ENCODE measurements at places on chromosomes 12 and 14. TPM values are rescaled to one million over a fixed set of nuclear protein-coding genes. Genes with fewer than 3 reads are reported as not detected.
A peak's percentile ranks its signal among the peaks of the same experiment; 100 is the strongest.

SLC25A47 gene
- not detected for total RNA-seq

GRCh38 chr14:91225025-91225424 is 19.5 kb downstream of the GPR68 start:
- no peak overlapping the region for H3K4me3 ChIP-seq
- H3K4me1 ChIP-seq, result peaks cover 89% of the 10 kb centered on the region
- no peak overlapping the region for H3K27ac ChIP-seq
- no peak for DNase-seq
- no peaks in the 10 kb centered on the region for H3K27me3 ChIP-seq
- peaks cover 42% of the 10 kb centered on the region for H3K36me3 ChIP-seq

GPR162 gene
- total RNA-seq, result not detected

GRCh38 chr12:93379326-93379980 is 1.7 kb downstream of the NUDT4 start:
- H3K36me3 ChIP-seq, result peaks cover 11% of the 10 kb centered on the region
- no peak for DNase-seq
- H3K27me3 ChIP-seq, result no peaks in the 10 kb centered on the region
- peak overlapping the region; percentile 99 for H3K27ac ChIP-seq
- peak overlapping the region; percentile 99 for H3K4me3 ChIP-seq
- H3K4me1 ChIP-seq, result peaks cover 40% of the 10 kb centered on the region

DNA sequence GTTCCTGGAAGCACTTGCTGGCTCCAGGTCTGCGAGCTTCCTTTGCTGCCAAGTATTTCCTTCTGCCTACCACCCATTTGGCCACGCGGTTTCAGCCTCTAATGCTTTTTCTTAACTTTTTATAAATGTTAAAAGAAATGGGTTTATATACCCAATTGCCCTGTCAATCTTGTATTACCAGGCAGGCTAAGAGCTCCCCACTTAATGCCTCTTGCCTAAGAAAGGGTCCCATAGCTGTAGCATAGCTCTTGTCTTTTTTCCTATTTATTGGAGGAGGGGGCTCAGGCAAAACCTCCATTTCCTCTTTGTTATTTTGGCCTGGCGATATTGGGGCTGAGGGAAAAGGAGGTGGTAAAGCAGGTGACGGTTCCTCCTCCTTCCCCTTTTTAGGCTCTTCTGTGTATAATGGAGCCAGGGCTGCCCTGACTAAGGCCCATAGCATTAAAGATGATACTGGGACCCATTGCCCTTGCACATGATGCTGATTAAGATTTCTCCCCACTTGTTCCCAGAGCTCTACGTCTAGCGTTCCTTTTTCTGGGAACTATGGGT is 21.6 kb upstream of the BLTP3B start:
- H3K27ac ChIP-seq, result no peak overlapping the region
- peak overlapping the region; percentile 45 for H3K4me3 ChIP-seq
- H3K27me3 ChIP-seq, result no peaks in the 10 kb centered on the region
- DNase-seq, result no peak
